Stimulated activated CD8-positive, alpha-beta memory T cell treated with anti-CD3 and anti-CD28 coated beads, Interleukin-15, amount 100 ng/mL, for 24 hours (primary cell): ENCODE measurements at places on chromosomes 7 and 10.
A peak's percentile ranks its signal among the peaks of the same experiment; 100 is the strongest.

DNA sequence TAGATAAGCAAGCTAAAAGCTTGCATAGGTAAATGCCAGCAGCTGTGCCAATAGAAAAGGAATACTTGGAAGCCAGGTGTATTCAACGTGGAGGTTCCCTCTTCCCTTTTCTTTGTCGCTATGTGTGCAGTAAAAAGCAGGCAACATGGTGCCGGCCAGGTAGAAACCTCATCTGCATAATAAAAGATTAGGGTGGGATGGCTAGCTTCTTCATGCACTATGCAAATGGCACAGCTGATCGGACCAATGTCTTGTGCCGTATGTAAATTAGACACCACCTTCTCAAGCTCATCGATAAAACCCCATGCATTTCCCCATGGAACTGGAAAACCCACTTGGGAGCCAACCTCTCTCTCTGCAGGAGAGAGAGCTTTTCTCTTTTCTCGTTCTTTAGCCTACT is 150.9 kb upstream of the FOXK1 start:
- DNase-seq: no peak

DNA sequence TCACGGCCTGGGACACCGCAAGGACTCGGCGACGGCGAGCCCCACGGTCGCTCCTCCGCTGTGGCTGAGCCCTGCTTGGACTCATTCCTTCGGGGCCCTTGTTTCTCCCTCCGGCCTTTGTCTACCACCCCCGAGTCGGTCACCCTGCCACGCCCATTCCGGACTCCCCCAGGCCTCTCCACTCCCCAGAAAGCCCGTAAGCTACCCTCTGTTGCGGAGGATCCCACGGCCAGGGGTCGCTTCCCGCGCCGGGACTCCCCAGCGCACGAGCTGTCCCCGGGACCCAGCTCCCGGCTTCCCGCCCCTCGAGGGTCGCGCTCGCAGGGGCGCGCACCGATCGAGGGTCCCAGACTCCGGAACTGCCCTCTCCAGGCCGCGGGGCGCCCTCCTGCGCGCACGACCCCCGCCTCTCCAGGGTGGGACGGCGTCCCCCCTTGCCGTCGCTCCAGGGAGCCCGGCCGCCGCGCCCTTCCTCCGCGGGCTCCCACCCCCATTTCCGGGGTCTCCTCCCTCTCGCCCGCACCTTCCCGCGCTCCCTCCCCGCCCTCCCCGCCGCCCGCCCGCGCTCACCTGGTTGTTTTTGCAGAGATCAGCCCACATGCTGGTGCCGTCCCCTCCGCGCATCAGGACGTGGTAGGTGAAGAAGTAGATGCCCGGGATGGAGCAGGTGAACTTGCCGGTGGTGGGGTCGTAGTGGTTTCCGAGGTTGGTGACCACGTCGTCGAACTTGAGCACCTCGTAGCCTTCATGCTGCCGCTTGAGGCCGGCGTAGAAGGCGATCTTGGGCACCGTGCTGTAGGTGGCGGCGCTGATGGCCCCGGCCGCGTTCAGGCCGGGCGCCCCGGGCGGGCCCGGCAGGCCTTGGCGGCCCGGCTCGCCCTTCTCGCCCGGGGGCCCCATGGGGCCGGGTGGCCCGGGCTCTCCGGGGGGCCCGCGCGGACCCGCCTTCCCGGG is 1.5 kb downstream of the C1QL3 start:
- DNase-seq: no peak

- peak; percentile 25 for DNase-seq
Measured at GRCh38 chr10:132223156-132223590, 36.4 kb downstream of the DPYSL4 start.

GRCh38 chr10:34964166-34964800 is 125.9 kb downstream of the CUL2 start:
- no peak for DNase-seq

GRCh38 chr7:18577096-18577771 is 81.7 kb downstream of the HDAC9 start:
- no peak for DNase-seq

DNA sequence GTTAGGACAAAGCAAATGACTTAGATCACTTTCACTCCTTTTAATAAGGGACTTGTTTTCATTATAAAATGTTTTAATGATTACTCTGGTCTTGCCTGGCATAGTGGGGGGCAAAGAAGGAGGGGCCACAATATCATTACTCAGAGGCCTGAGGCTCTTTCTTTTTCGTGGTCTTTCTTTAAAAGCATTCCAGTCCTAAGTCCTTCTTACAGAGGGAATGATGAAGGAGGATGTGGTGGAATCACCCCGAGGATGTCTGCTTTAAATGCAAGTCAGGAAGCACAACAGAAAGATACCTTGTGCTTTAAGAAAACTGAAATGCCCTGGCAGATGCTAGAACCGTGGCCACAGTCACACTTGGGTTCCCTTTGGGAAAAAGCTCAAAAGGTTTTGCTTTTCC is 379.1 kb downstream of the INHBA start:
- no peak for DNase-seq

GRCh38 chr10:110311357-110311949 is 6.7 kb upstream of the SMNDC1 start:
- DNase-seq: no peak

GRCh38 chr10:69316313-69317059 is 38.2 kb downstream of the HK1 start:
- no peak for DNase-seq

DNA sequence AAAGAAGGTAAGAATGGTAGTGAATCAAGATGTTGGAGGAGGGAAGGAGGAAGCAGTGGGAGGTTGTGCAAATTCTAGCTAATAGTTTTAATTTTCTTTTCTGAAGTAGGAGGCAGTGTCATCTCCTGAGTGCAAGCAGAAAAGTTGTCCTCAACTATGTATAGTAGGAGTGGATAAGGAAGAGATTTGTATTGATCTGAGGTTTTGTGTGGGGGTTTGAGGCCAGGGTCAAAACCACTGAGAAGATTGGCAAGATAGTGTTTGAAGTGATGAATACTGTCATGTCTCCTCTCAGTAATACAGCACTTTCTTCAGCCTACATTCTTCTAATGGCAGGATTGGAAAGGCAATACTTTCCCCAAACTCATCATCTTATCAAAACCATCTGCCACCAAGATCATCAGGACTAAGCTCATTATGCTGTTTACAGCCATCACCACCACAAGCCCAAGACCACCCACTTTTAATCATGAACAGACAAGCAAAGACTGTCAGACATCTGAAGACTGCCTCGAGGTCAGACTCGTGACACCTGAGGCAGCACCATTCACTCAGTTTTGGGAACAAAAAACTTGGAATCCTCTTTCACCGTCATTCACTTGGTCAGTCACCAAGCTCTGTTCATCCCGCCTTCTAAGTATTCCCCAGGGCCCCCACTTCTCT is 1.5 kb upstream of the MIOS start:
- no peak for DNase-seq

GRCh38 chr7:35593899-35594298 is 101.0 kb downstream of the HERPUD2 start:
- DNase-seq: no peak

DNA sequence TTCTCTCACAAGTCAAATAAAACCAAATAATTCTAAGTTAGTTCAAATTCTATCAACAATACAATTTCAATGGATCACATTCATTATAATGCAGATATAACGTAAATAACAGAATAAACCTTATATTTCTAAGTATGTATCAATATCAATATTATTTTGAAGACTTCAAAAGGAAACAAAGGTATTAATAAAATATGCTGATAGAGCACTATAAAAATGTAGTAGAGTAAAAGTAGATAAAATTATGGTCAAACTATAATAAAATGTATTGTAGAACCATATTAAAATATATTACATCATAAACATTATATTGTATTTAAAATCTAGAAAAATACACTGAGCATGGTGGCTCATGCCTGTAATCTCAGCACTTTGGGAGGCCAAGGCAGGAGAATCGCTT is 23.5 kb upstream of the NRCAM start:
- no peak for DNase-seq

- no peak for DNase-seq
Measured at GRCh38 chr7:85890244-85890811, 703.5 kb upstream of the SEMA3D start.

DNA sequence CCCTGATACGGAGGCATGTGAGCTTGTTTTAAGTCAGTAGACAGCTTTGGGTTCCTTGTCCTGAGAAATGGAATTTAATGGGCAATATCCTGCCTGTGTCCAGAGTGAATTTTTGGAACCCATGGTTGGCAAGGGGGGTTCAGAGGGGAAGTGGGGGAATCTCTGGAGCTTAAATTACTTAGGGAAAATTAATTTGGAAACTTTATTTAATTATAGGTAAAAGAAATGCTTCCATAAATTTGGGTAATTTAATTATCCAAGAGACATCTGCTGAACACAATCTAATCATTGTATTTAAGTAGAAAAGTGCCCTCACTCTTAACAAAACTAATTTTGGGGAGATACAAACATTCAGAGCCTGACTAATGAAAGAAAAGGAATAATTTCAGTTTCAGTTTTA is 99.7 kb downstream of the PLXNA4 start:
- DNase-seq: no peak

GRCh38 chr10:78551184-78552005 is 517.4 kb upstream of the ZMIZ1 start:
- no peak for DNase-seq

DNA sequence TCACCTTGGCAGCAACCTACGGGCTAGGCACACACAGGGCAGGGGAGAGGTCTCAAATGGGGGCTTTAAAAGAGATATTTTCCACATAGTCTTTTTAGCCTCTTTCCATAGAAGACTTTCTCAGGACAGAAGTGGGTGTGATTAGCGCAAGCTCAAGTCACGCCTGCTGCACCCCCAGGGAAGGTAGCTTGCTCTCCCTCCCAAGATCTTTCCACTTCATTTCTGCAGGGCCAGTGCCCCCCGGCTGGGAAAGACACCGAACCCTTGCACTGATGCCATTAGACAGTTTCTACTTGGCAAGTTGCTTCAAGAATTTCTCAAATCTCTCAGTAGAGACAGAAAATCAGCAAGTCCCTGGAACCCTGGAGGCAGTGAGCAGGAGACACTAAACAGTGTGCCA is 19.4 kb downstream of the CHST15 start:
- no peak for DNase-seq

DNA sequence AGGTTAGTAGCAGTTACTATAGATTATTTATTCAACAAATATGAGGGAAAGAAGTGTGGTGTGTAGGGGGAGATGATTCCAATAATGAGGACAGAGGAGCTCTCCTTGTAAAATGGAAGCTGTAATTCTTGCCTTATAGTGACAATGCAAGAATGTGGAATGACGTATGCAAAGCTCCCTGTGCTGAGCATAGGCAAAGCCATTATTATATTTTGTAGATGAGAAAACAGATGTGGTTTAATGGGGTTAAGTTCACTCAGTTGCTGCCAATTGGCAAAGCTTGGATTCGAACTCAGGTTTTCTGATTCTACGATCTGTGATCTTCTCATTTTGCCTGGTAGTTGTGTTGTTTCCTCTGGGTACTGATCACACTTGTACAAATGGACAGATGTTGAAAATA is 153.3 kb downstream of the LSMEM1 start:
- no peak for DNase-seq

DNA sequence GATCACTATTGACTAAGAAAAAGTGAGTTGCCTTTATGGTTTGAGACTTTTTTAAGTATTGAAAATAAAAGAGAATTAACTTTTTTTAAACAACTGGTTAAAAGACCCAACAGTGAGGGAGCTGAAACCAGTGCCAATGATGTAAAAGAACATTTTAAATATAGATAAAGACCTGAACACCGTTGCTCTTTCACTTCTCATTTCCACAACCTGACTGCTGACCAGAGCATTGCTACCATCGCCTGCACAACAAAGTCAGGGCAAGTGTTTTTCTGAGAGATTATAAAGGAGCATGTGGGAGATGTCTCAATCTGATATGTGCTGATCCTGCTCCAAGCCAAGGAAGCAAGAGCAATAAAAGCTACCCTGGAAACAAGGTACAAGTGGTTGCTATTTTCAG is 34.7 kb downstream of the IMMP2L start:
- DNase-seq: no peak

GRCh38 chr10:113644185-113645120 is 19.4 kb downstream of the NRAP start:
- DNase-seq: no peak

GRCh38 chr10:4051011-4051640 is 266.1 kb upstream of the KLF6 start:
- no peak for DNase-seq

- no peak for DNase-seq
Measured at GRCh38 chr7:130831817-130832481, 97.9 kb upstream of the KLF14 start.

GRCh38 chr10:60093317-60093716 is 187.0 kb upstream of the CCDC6 start:
- no peak for DNase-seq
